ENCODE measurements at places on chromosomes 3 and 15. TPM values are rescaled to one million over a fixed set of nuclear protein-coding genes. Genes with fewer than 3 reads are reported as not detected.

GRCh38 chr15:62641825-62642224, 400.7 kb upstream of the TPM1 start:
- no peak for DNase-seq

- no peak for DNase-seq
Measured at GRCh38 chr3:194906970-194907629, 221.4 kb downstream of the FAM43A start.

DNA sequence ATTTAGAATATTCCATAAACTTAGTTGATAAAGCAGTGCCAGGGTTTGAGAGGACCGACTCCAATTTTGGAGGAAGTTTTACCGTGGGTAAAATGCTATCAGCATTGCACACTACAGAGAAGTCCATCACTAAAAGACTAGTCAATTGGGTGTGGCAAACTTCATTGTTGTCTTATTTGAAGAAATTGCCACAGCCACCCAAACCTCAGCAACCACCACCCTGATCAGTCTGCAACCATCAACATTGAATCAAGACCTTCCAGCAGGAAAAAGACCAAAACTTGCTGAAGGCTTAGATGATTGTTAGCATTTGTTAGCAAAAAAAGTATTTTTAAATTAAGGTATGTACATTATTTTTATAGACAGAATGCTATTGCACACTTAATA, 60.5 kb downstream of the KLF13 start:
- DNase-seq = no peak

DNA sequence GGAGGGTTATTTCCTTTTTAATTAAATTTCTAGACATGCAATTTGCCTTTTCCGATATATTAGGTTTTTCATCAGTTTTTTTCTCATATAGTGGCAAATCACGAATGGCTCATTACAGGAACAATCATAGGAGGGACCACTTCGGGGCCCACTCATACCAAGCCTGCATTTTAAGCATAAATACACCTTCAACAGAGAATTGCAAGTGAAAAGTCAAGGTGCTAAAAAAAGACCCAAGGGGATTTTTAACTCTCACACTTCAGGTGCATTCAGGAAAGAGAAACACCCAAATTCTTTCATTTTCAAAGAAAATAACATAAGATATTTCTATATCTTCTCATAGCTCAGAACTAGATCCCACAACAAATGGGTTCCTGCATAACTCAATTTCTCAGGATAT, 979.6 kb upstream of the NR2F2 start:
- no peak for DNase-seq

The TIGIT gene
- not detected for total RNA-seq

DNA sequence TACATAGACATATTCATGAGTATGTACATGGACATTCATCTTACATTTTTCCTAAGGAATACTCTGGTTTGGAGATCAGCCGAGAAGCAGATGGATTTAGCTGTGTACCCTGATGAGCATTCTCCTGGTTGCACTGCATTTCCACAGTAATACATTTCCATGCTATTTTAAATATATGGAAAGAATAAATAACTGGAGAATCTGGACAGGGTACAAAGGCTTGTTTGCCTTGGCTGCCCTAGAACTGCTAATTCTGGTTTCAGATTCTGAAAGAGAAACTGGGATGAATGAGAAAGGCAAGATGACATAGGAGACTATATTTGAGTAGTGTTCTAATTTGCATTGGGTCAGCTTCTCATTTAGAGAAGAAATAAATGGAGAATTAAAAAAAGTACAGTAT, 190.8 kb upstream of the FAM3D start:
- DNase-seq = no peak

- DNase-seq = no peak
Measured at GRCh38 chr3:78792733-78793132, 975.1 kb downstream of the ROBO1 start.

DNA sequence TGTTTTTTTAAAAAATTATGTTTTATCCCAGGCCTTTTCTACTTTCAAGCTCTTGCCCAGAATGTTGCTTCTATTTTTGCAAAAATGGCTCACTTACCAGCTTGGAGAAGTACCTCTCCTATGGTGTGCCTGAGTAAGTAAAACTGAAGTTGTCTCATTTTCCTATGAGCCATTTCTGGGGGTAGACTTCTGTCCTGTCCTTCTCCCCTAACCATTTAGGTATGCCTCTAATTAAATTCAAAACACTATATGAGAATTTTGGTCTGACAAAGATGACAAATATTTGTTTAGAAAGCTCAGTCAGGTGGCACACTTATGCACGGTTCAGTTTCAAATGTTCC, 282.5 kb upstream of the ICE2 start:
- no peak for DNase-seq

The ABHD17C gene
- total RNA-seq = 41.0 TPM

GRCh38 chr15:49471733-49472132, 48.7 kb downstream of the FGF7 start:
- DNase-seq = no peak

- DNase-seq = no peak
Measured at GRCh38 chr3:179149406-179149867, 1.3 kb downstream of the PIK3CA start.

- DNase-seq = peak; percentile 67
Measured at GRCh38 chr15:31489801-31490646, 163.4 kb downstream of the KLF13 start.

- no peak for DNase-seq
Measured at GRCh38 chr3:18900994-18901393, 247.3 kb upstream of the KCNH8 start.

DNA sequence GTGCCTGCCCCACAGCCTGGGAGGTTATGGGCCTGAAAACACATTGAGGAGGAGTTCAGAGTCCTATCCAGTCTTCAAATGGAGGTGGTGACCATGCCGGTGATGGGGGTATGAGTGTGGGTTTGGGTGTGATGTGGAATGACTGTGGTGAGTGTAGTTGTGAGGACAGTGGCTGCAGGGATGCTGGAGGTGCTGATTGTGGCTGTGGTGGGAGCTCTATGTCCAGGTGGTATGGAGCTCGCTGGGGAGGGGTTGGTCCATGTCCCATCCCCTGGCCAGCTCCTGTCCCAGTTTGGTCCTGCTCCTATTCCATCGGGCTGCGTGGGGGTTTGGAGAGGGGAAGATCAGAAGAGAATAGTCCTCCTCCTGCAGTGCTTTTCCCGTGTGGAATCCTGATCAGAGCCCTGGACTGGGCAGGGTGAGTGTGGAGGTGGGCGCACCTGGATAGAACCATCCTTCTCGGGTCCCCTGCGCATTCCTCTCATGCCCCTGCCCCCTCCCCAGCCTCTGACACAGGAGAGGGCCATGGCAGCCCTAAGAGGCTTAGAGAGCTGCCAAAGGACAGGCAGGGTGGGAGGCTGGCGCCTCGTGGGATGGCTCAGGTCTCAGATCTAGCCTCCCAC, 23.0 kb upstream of the GOLGA6C start:
- DNase-seq = no peak

DNA sequence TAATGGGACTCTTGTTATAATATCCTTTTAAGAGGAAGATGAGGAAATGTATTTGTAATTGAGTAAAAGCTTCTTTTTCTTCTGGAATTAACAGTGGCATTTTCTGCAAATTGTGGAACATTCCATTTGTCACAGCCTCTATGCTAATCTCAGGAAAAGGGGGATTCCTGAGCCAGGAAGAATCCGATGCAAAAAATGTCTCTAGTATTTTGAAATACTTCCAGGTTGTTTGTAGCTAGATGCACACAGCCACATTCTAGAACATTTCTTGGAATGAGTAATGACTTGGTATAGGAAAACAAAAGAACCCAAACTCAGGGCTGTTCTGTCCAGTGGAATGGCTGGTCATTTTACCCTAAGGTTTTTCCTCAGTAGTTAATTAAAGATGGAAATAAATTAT, 98.5 kb upstream of the SLC2A2 start:
- no peak for DNase-seq

DNA sequence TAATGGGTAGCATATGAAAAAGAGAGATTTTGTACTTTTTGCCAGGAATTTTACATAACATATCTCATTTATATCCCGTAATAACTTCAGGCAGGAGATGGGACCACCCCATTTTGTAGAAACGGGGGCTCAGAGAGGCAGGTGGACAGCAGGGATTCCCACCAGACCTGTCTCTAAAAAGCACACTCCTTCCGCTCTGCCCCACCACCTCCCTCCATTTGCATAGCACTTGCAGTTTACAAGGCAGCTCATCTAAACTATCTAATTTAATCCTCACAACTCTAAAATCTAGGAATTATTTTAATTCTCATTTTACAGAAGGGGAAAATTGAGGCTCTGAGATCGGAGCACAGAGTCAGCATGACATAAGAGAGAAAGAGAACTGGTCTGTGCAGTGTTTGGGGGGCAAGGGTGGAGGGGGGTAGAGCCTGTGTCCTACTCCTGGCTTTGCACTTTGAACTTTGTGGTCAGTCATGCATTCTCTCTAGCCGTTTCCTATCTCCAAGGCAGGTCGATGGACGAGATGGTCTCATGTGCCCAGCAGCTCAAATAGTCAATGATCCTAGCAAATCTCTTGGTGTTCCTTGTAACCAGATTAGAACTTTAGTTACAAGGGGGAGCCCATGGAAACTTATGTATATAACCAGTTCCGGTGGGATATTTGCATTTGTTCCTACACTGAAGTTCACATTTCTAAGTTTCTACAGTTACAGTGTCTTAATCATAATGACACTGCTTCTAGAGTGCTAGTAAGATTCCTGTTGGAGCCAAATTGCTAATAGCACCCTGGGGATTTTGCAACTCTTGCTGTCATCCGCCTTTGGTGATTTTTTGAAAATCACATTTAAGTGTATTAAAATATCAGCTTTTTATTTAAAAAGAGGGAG, 18.6 kb downstream of the CRYGS start:
- DNase-seq = no peak

DNA sequence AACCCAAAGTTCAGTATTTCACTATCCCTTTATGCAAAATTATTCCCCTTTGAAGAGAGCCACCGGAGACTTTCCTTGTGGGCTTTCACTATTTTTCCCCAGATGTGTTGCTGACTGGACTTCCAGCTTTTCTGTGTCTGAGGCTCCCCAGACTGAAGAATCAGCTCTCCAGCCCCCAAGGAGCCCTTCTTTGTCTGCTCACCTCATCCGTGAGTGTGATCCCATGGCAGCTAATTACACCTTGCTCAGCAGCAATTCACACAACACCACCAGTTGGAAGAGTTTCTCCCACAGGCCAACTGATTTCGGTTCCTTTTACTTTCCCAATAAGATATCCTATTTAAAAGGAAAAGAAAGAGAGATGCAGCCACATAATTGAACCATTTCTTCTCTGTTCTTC, 249.5 kb upstream of the TRIM42 start:
- no peak for DNase-seq

The CAPN3 gene
- 12.3 TPM for total RNA-seq

- no peak for DNase-seq
Measured at GRCh38 chr3:13233487-13234485, 160.6 kb upstream of the IQSEC1 start.

GRCh38 chr3:56914646-56915045, 112.9 kb upstream of the ARHGEF3 start:
- DNase-seq = no peak

DNA sequence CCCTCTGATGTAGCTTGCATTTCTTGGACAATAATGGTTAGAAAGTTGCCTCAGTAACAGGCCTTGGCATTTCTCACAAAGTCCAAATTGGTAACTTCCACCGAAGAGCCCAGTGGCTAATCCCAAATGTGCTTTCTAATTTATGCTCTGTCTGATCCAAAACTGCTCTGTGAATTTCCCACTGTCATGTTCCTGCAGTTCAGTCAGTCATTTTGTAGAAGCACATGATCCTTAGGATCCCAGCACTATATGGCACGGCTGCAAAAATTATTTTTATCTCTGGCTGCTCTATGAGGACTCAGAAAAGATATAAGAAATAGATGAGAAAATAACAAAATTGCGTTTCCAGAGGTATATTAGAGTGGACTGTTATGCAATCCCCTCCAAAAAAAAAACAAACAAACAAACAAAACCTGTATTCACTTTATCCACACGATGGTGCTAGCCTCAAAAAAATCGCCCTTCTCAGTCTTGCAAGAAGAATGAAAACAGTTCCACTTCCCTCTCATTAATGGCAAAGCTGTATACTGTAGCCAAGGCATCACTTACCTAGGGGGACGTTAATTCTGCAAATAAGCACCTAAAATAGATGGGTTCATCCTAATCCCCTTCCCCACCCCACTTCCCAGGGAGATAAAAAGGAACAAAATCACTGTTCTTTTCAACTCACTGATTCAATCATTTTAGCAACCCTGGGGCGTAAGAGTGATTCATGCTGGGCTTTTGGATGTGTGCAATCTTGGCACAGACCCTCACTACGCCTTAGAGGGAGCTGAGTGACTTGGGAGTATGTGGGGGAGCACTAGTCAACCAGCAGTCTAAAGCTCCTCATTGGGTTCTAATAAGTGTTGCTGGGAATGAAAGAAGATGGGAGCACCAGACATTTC, 61.3 kb downstream of the TMCO5A start:
- DNase-seq = no peak

DNA sequence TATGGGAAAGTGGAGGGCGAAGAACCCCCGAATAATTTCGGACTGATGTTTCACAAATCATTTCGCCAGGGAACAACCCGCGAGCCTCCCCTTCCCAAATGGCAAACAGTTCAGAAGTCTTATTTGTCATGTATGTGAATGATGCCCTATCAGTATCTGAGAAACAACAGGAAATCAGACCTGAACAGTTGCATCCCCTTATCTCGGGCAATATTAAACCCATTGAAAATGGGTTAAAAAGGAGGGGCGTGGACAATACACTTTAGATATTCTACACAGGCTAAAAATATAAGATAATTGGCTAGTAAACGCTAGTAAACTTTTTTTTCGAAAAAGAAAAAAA, 1003.3 kb upstream of the NR2F2 start:
- DNase-seq = no peak

The SQOR gene
- 6.7 TPM for total RNA-seq

- peak; percentile 65 for DNase-seq
Measured at GRCh38 chr3:160400030-160400701, 716 bp downstream of the SMC4 start.

DNA sequence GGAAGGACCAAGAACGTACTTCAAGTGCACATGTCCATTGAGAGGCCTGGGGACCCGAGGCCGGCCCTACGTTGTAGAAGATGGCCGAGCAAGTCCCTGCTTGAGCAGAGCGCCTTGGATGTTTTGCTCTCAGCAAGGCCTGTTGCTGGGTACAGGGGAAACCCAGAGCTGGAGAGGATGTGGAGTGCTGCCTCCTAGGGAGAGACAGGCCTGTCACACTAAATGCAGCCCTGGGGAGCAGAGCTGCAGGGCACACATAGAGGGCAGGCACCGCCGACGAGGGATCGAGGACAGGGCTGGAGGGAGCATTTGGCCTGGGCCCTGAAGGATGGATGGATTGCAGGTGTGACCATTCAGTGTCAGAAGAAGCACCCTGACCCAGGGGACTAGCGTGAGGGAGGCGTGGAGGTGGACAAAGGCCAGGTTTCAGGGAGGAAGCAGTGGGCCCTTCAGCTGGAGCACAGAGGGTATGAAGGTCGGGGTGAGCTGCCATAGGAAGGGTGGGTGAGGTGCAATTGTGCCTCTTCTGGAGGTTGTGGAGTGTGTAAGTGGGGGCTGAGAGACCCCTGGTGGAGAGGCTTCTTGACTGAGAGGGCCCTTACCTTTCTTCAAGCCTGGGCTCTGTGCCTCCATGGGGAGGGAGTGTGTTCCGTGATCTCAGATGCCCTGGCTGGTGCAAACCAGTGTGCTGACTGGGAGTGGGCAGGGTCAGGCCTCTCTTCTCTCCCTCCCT, 142.4 kb downstream of the CHDH start:
- DNase-seq = peak; percentile 61

Data from type B pancreatic cell (in vitro differentiated cells).